ENCODE measurements at places on chromosomes 11 and 22. TPM values are rescaled to one million over a fixed set of nuclear protein-coding genes. Genes with fewer than 3 reads are reported as not detected.

DNA sequence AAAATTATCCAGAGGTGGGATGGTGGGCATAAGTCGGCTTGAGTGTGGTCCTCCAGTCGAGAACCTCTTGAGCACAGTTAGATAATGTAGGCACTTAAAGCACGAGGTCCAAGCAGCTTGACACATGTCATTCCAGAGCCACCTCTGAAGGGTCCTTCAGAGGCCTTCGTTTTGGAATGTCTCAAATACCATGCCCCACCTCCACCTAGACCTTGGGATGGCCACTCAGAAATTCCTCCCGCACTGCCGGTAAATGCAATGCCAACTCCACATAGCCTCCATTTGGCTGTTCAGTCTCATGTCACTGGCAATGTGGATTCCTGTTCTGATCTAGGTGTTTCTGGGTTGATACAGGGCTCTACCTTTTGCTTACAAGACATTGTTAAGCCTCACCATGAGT, 43.9 kb downstream of the BDNF start:
- no peak for DNase-seq

DNA sequence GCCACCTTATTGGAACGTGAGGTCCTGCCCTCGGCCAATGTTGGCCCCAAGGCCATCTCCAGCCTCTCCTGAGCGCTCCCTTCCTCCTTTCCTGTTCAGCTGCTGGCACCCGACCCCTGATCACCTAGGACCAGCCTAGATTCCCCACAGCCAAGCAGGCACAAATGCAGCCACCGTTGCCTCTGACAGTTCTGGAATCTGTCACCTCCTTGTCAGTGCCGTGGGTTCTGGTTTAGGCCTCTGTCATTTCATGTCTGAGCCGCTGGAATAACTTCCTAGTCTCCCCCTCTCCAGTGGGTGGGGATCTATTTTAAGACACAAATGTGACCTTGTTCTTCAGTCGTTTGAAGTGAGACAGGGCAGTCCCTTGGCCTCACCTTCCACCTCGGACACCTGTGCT, 29.7 kb downstream of the FADS3 start:
- peak; percentile 62 for DNase-seq

DNA sequence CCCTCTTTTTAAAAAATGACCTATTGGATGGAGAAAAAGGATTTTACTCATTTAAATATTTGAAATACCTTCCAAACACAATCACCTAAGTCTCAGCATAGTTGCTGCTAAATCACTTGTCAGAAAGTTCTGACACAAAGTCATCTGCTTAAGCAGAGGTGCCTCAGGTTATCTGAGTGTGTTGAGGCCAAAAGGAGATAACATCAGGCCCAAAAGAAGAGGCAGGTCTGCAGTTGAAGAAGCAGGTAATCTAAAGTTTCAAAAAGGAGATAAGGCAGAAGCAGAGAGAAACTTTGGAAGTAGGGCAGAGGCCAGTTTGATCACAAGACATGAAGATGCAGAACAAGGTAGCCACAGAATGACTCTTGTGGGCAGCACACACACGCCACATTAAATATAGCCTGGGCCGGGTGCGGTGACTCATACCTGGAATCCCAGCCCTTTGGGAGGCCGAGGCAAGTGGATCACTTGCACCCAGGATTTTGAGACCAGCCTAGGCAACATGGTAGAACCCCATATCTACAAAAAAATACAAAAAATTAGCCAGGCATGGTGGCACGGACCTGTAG, 175.7 kb upstream of the API5 start:
- DNase-seq, result no peak

DNA sequence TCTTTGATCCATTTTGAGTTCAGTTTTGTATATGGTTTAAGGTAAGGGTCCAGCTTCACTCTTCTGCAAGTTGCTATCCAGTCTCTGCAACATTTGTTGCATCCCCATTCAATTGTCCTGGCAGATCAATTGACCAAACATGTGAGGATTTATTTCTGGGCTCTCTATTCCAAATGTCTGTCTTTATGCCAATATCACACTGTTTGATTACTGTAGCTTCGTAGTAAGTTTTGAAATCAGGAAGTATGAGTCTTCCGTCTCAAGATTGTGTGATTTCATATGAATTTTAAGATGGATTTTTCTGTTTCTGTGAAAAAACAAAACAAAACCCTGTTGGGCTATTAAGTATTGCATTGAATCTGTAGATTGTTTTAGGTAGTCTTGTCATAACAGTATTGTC, 17.0 kb downstream of the APLP2 start:
- DNase-seq, result no peak

DNA sequence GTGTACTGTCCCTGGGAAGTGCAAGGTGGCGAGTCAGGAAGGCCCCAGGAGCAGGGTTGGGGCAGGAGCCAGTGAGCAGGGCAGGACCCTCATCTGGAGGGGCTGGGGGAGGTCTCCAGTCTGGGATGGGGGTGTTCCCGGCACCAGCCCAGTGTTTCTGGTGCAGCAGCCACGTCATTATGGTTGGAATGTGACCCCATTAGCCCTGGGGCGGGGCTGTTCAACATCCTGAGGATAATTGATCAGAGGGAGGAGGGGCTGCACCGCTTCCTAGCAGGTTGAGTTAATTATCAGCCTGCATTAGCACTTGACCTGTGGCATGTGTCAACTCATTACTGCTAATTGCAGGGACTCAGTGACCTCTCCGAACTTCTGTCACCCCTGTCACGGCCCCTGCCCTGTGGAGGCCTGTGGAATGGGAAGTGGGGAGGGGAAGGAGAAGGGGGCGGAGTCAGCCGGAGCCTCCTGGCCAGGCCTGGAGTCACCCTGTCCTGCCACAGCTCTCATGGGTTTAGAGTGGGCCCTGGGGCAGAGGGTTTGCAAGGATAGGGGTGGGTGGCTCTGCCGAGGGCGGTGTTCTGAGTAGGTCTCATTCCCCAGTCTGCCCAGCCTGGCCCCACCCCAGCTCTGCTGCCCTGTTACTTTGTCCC, 52.8 kb upstream of the CCDC188 start:
- peak; percentile 31 for DNase-seq

DNA sequence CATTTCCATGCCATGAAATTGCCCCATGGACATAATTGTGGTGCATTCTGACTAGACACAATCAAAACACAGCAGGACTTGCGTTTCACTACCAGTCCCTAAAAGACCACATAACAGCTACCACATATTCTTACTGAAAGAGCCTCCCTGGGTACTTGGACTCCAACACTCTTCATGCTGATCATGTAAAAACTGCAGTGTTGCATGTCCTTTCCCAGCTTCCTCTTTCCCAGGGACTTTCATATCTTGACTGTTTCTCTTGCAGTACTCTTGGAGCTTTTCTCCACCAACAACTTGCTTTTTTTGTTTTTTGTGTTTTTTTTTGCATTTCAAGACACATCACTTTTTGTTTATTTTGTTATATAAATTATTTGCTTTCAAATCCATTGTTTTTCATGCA, 22.9 kb downstream of the MS4A6E start:
- no peak for DNase-seq

DNA sequence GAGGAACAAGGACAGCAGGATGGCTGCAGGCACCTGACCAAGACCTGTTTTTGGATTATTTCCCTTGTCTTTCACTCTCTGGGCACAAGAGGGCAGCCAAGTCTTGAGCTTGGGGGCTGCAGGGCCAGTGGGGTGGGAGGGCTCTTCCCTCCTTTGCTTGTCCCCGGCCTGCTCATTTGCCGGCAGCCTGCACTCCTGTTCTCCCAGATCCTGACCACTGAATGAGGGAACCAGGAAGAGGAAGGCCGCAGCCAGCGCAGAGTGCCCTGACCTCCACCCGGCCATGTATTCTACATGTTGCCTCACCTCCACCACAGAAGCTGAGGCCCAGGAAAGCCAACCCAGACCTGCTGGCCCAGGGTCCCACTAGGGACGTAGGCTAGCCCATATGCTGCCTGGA, 15.5 kb upstream of the NNMT start:
- DNase-seq, result peak; percentile 68

- no peak for DNase-seq
Observed at GRCh38 chr11:69040581-69041260, 8.0 kb upstream of the TPCN2 start.

DNA sequence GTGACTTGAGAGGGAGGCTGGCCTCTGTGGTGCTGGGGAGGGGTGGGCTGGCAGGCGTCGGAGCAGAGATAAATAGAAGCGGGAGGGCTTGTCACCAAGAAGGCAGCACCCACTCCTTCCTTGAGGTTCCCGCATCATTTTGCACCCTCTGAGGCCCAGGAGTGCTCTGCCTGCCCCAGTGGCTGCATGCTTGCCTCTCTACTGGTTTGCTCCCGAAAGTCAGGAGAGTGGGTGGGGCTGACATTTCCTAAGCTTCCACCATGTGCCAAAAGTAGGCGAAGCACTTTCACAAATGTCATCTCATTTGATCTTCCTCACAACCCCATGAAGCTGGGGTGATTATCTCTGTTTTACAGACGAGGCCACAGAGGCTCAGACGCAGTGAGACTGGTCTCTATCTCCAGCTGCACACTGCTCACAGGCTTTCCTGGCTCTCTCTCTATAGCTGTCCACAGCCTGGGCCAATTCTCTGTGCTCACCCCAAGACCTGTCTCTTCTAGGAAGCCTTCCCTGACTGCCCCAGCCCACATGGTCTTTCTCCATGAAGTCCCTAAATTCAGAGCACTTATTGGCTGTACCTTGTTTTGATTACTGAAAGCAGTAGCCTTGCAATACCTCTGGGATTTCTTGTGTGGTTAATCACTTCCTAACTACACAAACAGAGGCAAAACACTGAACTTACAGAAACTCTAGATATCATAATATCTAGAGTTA, 2.6 kb upstream of the UCP3 start:
- DNase-seq, result no peak

GRCh38 chr11:96293598-96294021, 49.4 kb downstream of the MAML2 start:
- DNase-seq, result no peak

LRRC32 gene
- 62.4 TPM for polyA plus RNA-seq

OR8G5 gene
- not detected for polyA plus RNA-seq

USP2 gene
- polyA plus RNA-seq, result 42.0 TPM

CD248 gene
- 35.9 TPM for polyA plus RNA-seq

CCDC73 gene
- not detected for polyA plus RNA-seq

DNA sequence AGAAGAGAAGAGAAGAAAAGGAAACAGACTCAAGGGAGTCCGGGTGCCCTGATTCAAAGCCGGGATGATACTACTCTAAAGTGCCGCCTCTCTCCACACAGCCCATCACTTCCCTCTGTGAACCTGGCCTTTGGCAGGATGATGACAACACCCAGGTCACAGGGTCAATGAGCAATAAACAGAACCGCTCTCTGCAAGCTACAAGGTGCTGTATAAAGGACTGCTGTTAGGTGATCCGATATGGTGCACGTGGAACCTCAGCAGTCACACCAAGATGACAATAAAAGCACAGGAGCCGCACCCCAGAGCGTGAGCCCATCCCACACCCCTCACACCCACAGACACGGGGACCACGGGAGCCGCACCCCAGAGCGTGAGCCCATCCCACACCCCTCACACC, 10.7 kb downstream of the TTLL1 start:
- no peak for DNase-seq

TNNT3 gene
- polyA plus RNA-seq, result 48.5 TPM

MAJIN gene
- not detected for polyA plus RNA-seq

CAT gene
- polyA plus RNA-seq, result 73.9 TPM

NAV2 gene
- polyA plus RNA-seq, result 9.1 TPM

DNA sequence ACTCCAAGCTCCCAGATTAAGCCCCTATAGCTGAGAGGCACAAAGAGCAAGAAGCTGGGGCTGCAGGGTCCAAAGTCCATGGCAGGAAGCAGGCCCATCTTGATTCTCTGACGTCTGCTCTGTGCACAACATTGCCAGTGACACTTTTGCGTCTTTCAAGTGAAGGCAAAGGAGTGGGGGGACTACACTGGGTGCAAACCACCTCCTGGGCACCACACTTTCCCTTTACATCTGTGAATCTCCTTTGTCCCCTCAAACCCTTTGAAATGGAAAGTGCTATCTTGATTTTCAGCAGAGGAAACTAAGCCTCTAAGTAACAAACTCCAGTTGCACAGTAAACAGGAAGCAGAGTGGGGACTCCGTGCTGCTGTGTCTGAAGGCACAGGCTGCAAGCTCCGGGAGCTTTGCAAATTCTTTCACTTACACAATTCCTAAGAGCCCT, 428.0 kb downstream of the LARGE1 start:
- DNase-seq, result no peak

C11orf65 gene
- polyA plus RNA-seq, result 0.29 TPM

DNA sequence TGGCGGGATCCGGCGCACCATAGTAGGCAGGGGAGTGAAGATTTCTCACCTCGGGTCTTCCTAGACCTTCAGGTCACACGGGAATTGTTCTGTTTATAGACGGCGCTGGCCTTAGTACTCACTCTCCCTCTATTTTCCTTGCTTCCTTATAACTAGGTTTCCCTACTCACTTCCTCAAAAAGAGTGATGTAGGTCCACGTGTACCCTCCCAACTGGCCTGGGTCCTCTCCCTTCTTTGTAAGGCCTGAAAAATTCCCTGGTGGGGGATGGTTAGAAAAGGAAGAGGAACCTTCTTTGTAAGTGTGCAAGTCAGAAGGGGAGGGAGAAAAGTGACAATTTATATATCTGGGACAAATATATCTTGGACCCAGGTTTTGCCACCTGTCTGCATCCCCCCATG, 2.9 kb upstream of the TMEM9B start:
- DNase-seq, result no peak

DNA sequence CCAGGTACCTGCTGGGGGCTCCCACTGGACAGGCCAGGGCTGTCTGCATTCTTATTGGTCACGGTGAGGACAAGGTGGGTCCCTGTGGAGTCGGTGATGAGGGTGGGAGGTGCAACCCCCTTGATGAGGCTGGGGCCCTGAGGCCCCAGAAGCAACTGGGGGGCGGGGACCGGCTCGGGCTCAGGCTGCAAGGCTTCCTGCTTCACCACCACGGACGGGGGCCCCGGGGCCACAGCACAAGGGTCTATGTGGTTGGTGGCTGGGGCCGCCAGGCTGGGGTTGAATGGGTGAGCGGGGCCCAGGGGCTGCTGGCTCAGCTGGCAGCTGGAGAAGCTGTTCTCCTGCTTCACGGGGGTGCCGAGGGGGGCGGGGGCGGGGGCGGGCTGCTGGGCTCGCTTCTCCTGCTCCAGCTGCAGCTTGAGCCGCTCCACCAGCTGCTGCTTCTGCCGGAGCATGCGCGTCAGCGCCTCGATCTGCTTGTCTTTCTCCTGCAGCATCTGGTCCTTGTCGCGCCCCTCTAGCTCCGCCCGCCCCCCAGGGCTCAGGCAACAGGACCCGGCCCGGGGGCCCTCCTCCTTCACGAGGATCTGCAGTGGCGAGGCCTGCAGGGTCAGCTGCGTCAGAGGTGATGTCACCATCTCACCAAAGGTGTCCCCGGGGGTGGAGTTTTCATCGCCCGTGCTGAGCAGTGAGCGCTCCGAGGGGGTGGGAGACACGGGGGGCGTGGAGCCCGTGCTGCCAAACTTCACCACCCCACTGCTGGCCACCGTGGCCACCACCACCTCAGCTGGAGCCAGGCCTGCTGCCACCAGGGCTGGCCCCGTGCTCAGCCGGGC, 48.2 kb downstream of the SGSM3 start:
- no peak for DNase-seq

OR6A2 gene
- polyA plus RNA-seq, result not detected

- no peak for DNase-seq
Observed at GRCh38 chr11:76371170-76371569, 9.8 kb downstream of the THAP12 start.

GRCh38 chr11:119876841-119877240, 147.8 kb upstream of the NECTIN1 start:
- DNase-seq, result no peak
